GM10248 (cell line): ENCODE measurements at places on chromosomes 4 and X.

GRCh38 chr4:94959307-94959706 is 201.6 kb downstream of the BMPR1B start:
- DNase-seq, result no peak

DNA sequence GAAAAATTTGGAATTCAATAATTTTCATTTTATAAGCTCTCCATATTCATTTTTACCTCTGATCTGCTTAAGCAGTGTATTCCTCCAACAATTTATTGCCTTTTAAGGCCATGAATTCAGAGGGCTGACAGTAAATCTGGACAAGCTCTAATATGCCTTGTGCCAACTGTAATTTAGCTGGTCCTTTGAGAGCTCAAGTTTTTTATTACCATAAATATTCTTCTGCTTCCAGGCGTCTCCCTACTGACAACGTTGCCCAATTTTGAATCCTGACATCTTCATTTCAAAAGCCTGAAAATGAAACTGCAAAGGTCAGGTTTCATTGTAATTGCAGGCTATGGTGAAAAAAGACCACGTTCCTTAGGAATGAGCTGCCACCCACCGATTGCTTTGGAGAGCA is 95.8 kb upstream of the GEMIN8 start:
- DNase-seq, result no peak

DNA sequence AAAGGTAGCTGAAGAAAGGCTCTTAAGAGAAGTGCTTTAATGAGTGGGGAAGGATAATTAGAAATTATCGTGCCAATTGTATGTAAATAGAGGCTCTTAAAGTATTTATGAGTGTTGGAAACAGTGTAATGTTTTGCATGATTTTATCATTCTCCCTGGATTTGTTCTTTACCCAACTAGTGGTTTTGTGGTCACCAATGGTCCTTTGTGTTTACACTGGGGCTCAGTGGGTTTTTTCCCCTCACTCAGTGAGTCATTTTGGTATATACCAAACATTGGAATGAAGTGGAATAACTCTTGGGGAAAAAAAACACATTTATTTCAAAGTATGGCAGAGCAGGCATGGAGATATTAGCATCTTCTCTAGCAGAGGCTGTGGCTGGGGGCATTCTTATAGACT is 20.8 kb upstream of the LGI2 start:
- DNase-seq, result no peak

GRCh38 chr4:74369855-74370254 is 4.9 kb downstream of the EREG start:
- DNase-seq, result no peak

DNA sequence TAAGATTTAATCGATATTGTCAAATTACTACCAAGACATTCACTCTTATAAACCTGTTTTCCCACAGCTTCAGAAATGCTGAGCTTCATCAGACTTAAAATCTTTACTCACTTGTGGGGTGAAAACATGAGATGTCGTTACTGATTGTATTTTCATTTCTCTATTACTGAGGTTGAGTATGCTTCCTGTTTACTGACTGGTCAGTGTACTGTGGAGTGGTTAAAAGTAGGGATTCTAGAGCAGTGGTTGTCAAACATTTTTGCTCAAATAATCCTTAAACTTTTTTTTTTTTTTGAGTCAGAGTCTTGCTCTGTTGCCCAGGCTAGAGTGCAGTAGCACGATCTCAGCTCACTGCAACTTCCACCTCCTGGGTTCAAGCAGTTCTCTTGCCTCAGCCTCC is 50.3 kb downstream of the NSUN7 start:
- DNase-seq, result peak; percentile 28

GRCh38 chr4:164866817-164867490 is 10.0 kb upstream of the APELA start:
- DNase-seq, result no peak
